ENCODE measurements at places on chromosomes 4 and X. TPM values are rescaled to one million over a fixed set of nuclear protein-coding genes. Genes with fewer than 3 reads are reported as not detected.

The WAS gene
- total RNA-seq, result 29.8 TPM

The MAGEA3 gene
- total RNA-seq, result 0.20 TPM

The MFAP3L gene
- 6.0 TPM for total RNA-seq

The BEX2 gene
- 18.9 TPM for total RNA-seq

The DMP1 gene
- total RNA-seq, result not detected

The IDUA gene
- 13.5 TPM for total RNA-seq

The PRR32 gene
- total RNA-seq, result not detected

The SRPX gene
- total RNA-seq, result 1.0 TPM

The RASGEF1B gene
- 78.6 TPM for total RNA-seq

The ARMCX1 gene
- total RNA-seq, result 18.3 TPM

DNA sequence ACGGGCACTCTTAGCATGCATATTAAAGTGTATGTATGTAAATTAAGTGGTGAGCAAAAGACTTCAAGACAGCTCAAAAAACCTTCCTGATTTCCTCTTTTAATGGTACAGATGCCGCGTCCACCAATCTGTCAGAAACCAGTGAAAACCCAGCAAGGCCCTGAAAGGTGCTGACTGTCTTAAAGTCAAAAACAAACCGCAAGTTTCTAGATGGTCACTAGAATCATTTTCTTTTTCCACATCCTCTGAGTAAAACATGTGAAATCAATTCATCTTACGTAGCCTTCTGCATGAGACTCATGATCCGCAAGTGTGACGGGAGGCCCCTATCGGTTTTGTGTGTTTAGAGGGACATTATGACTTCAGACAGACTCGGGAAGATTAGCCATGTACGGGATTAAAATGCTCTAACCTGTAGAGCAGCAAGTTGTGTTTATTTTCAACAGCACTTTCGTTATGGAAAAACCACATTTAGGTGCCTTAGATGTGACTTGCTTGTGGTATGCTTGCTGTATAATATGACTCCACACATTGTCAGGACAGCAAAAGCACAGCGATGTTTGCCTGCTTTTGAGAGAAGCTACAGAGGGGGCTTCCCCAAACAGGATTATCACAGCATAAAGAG, 88.2 kb upstream of the STS start:
- no peak for DNase-seq

DNA sequence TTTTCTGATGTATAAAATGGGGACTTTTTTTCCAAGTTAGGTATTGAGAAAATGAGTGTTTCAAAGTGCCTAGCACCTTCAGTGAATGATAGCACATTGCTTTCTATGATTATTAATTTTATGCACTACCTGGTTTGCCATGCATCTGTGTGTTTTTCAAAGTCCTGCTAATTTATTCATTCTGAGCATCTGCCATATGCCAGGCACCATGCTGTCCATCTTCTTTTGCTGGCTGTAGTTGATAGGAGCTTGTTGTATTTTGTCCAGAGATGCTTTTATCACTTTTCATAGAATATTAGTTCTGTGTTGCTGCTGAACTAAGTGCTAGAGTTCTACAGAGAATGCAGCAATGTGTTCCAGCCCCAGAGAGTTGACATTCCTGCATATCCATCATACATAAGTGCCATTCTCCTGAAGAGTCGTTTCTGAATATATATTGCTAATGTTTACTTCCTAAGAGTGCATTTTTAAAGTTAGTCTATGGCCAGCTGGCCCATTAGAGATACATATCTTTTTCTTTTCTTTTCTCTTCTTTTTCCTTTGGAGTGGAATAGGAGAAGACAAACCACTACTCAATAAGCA, 49.0 kb upstream of the CLNK start:
- no peak for DNase-seq

DNA sequence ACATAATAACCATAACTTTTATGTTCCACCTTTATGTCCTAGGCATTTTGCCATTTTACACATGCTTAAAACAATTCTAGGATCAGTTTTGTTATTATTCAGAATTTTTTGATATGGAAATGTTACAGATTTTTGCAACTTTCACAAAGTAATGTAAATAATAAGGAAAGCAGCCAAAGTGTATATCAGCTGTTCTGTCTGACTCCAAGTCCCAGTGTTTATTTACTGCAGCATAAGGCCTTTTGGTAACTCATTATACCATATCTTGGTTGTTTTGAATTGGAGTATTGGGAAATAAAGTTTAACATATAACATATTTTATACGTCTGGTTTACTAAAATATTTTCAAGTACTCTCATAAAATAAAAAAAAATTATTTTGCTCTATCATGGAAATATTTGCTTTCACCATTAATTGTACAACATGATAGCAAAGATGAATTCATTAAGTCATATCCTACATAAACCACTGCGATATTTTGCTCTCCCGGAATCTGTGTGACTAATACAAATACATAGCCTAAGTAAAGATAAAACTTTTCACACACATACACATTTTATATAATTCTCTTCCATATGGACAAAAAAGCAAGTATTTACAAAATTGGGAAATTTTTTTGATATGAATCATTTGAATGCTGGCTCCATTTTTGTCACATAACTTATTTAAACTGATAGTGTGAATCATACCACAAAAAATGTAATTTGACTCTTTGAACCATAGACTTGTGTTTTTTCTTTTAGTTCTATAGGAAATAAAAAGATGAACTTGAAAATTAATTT, 399.0 kb downstream of the PABPC4L start:
- DNase-seq, result no peak

DNA sequence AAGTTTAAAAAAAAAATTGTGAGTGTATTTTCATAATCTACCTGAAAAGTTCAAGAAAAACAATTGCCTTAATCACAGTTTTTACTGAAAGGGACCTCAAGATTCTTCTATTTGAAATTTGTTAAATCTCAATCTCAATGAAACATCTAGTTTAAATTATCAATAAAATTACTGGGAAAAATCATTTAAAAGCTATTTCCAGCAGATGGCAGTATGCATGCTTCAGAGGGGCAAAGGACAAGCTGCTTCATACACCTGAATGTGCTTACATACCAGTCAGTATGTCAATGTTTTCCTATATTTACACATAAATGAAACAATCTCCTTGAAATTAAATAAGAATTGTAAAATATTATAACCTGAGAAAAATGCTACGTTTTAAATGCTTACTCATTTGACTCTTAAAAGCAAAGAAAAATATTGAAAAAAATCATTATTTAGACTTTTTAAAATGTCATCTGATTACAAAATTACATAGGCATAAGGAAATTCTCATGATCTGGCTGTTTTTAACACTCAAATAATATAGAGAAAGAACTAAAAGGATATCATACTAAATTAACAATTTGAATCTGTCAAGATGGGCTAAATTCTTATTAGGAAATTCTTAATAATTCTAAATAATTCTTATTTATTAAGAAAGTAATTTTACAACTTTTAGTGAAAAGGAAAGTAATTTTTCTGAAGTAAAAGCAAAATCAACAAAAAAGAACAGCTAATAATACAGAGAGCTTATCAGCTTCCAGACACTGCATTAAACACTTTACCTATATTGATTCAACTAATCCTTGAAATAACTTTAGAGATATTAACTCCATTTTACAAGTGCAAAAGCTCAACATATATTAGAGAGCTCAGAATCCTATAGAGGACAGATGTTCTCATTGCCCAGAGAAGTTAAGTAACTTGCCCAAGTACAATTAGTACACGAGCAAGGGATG, 242.1 kb downstream of the ADAMTS3 start:
- no peak for DNase-seq

DNA sequence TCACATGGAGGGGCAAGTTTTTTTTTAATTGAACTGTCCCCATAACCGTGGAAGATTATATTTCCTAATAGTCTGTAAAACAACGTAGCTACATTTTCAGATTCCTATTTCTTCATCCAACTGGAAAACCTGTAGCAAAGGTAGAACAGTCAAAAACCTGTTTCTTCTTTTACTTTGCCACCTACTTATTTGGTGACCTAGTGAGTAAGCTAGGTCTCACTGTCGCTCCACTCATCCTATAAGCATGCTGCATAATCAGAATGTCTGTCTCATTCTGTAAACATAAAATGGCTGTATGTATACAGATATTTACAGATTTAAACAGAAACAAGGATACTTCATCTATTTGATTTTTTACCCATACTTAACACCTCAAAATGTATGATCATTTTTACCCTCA, 20.4 kb downstream of the MAML3 start:
- no peak for DNase-seq

DNA sequence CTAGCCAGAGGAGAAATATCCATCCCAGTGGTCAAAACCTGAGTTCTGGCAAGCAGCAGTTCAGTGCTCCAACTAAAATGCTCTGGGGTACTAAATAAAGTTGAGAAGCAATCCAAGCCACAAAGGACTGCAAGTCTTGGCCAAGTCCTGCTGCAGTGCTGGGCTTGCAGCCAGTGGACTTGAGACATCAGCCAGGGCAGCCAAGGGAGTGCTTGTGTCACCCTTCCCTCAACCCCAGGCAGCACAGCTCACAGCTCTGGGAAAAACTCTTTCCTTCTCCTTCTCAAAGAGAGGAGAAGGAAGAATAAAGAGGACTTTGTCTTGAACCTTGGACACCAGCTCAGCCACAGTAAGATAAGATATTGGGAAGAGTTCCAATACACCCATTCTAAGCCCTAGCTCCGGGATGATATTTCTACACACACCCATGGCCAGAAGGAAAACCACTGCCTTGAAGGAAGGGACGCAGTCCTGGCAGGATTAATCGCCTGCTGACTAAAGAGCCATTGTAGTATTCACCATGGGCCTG, 99.8 kb downstream of the PTCHD1 start:
- DNase-seq, result no peak

GRCh38 chrX:104668550-104668949, 102.6 kb downstream of the IL1RAPL2 start:
- DNase-seq, result no peak

DNA sequence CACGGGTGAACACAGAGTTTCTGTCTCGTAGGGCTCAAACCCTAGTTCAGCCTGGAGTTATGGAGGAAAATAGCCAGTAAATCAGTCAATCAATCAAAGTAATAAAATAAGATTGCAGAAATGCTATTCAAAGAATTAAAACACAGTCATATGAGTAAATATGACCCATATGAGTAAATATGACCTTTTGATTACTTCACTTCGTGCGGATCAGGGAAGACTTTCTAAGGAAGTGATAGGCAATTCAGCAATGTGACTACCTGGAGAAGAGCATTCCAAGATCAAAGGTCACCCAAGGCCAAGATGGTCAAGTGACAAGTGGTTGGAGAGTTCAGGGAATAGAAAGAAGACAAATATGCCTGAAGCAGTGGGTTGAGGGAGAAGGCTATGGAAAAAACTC, 722.6 kb downstream of the ADGRL3 start:
- DNase-seq, result no peak

- DNase-seq, result no peak
Observed at GRCh38 chr4:97911236-97911906, 231.9 kb downstream of the STPG2 start.

DNA sequence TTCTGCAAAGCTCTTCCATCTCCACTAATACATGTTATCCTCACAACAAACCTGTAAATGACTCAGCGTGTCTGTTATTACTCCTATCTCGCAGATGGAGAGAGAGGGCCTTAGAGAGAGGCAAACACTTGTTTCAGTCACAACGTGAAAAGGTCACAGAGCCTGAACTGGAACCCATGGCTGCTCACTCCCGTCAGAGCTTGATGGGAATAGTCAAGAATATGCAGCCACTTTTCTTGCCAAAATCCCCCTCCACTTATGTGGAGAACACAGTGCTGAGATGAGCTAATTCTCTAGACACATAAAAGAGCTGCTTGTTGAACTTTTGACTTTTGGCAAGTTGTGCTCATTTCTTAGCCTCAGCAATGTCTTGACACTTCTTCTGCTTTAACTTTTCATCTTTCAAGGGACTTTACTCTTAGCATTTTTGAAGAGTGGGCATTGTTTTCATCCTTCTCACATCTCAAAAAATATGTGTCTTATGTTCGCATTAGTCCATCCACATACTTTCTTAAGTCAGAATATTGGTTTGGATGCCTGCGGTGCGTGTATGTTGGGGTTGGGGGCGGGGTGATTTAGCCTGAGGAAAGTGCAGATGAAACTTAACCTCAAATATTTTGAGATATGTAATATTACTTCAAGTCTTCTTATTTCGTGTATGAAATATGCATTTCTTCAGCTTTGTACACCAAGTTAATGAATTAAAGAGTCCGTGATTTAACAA, 69.2 kb downstream of the SYNPO2 start:
- DNase-seq, result no peak

DNA sequence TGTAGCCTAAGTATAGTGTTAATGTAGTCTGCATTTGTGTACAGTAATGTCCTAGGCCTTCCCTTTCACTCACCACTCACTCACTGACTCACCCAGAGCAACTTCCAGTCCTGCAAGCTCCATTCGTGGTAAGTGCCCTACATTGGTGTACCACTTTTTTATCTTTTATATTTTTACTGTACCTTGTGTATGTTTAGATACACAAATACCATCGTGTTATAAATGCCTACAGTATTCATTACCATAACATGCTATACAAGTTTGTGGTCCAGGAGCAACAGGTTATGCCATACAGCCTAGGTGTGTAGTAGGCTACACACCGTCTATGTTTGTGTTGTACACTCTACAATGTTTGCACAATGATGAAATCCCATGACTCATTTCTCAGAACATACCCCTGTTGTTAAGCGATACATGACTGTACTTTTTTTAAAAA, 15.4 kb downstream of the TSPAN5 start:
- DNase-seq, result no peak
